Activated T-cell treated with anti-CD3 and anti-CD28 coated beads, Interleukin-2, amount 50 U/mL, for 72 hours (primary cell): ENCODE measurements at places on chromosomes 4 and X. TPM values are rescaled to one million over a fixed set of nuclear protein-coding genes. Genes with fewer than 3 reads are reported as not detected.
A peak's percentile ranks its signal among the peaks of the same experiment; 100 is the strongest.

Gene C4orf50
- total RNA-seq: 0.14 TPM

Gene FHIP1A
- 0.53 TPM for total RNA-seq

Gene IQSEC2
- 0.56 TPM for total RNA-seq

- no peak overlapping the region for H3K27ac ChIP-seq
- no peaks in the 10 kb centered on the region for H3K36me3 ChIP-seq
- peaks cover 15% of the 10 kb centered on the region for H3K27me3 ChIP-seq
- H3K4me3 ChIP-seq: no peak overlapping the region
- no peak for DNase-seq
- H3K4me1 ChIP-seq: no peaks in the 10 kb centered on the region
Measured at GRCh38 chr4:164379694-164380093, 374.2 kb upstream of the SMIM31 start.

GRCh38 chr4:51878431-51878830 lies 35.5 kb downstream of the DCUN1D4 start:
- no peak overlapping the region for H3K27ac ChIP-seq
- H3K27me3 ChIP-seq: no peaks in the 10 kb centered on the region
- no peak overlapping the region for H3K4me3 ChIP-seq
- no peaks in the 10 kb centered on the region for H3K4me1 ChIP-seq
- no peak for DNase-seq

Gene HMX1
- total RNA-seq: not detected

DNA sequence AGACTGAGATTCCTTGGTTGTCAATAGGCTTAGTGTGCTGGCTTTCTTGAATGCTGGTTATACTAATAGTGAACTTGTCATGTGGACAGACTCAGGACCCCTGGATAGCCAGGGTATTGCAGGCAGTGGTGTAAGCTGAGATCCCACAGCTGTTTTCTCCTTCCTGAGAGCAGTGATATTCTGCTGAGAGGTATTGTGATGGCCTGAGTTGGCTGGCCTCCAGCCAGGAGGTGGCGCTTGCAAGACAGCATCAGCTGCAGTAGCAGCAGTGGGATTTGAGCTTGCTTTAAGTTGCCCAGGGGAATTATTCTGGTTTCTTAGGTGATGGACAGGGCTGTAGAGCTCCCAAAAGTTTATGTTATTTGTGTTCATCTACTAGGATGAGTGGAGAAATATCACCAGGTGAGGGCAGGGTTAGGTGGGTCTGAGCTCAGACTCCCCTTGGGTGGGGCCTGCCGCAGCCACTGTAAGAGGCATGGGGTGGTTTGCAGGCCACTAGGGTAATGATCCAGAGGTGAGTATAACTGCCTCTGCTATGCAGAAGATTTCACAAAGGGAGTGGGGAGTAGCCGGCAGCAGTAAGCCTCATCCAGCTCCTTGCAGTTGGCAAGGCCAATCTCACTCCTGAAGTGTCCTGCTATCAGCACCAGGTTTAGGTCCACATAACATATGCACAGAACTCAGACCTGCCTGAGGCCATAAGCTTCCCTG lies 66.2 kb downstream of the IL15 start:
- H3K27ac ChIP-seq: no peak overlapping the region
- no peaks in the 10 kb centered on the region for H3K4me1 ChIP-seq
- no peaks in the 10 kb centered on the region for H3K27me3 ChIP-seq
- DNase-seq: no peak
- H3K36me3 ChIP-seq: no peaks in the 10 kb centered on the region

DNA sequence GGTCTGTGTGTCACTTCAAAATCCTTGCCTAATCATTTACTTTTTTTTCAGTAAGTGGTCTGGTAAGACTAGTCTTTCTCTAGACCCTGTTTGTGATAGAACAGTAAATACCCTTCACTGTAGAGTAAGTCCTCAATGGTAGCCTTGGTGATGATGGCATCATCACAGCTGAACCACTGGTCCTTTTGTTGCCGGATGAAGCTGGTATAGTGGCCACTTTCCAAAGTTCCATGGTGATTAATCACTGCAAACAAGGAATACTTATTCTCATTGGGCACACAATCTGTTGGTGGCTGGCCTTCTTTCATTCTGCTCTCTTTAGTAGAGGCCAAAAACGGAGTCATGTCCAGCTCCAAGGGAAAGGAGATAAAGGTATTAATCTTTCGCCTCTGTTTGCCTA lies 2.9 kb downstream of the USP51 start:
- no peak for DNase-seq
- H3K27me3 ChIP-seq: peaks cover 6% of the 10 kb centered on the region
- no peak overlapping the region for H3K4me3 ChIP-seq
- H3K4me1 ChIP-seq: peaks cover 5% of the 10 kb centered on the region

Gene SHISA3
- 0.41 TPM for total RNA-seq

- H3K27me3 ChIP-seq: no peaks in the 10 kb centered on the region
- H3K36me3 ChIP-seq: no peaks in the 10 kb centered on the region
- no peak overlapping the region for H3K4me3 ChIP-seq
- DNase-seq: no peak
- H3K4me1 ChIP-seq: no peaks in the 10 kb centered on the region
Measured at GRCh38 chr4:141248029-141248428, 27.3 kb downstream of the ZNF330 start.

DNA sequence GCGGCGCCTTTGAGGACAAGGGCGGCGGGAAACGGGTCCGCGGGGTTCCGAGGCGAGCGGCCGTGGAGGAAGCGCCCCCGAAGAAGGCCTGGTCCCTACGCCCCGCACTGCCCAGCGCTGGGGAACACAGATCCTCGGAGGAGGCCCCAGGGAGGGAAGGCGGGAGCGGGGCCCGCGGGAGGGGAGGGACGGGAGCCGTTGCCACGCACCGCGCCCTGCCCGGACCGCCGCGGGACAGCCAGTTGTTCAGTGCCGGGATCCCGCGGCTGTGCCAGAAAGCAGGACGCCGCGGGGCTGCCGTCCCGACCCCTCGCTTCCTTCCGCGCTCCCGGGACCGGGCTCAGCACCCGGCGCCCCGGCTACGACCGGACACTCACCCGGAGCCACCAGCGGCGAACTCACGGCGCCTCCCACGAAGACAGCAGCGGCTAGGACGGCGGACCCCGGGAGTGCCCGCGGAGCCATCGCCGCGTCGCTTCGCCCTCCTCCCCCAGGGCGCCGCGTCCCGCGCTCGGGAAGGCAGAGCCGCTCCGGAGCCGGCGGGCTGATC lies 278 bp downstream of the RELL1 start:
- no peaks in the 10 kb centered on the region for H3K27me3 ChIP-seq
- peak overlapping the region; percentile 96 for H3K27ac ChIP-seq
- peaks cover 4% of the 10 kb centered on the region for H3K36me3 ChIP-seq
- peaks cover 38% of the 10 kb centered on the region for H3K4me1 ChIP-seq
- peak; percentile 61 for DNase-seq
- H3K4me3 ChIP-seq: peak overlapping the region; percentile 85

- H3K27me3 ChIP-seq: no peaks in the 10 kb centered on the region
- H3K27ac ChIP-seq: peak overlapping the region; percentile 93
- H3K36me3 ChIP-seq: no peaks in the 10 kb centered on the region
- peak; percentile 35 for DNase-seq
- H3K4me3 ChIP-seq: peak overlapping the region; percentile 69
- H3K4me1 ChIP-seq: peaks cover 40% of the 10 kb centered on the region
Measured at GRCh38 chr4:153438916-153439756, 27.0 kb upstream of the TMEM131L start.

GRCh38 chr4:40333921-40334352 lies 1.2 kb upstream of the CHRNA9 start:
- H3K36me3 ChIP-seq: no peaks in the 10 kb centered on the region
- H3K4me3 ChIP-seq: no peak overlapping the region
- H3K4me1 ChIP-seq: peaks cover 4% of the 10 kb centered on the region
- H3K27ac ChIP-seq: no peak overlapping the region
- H3K27me3 ChIP-seq: peaks cover 8% of the 10 kb centered on the region

DNA sequence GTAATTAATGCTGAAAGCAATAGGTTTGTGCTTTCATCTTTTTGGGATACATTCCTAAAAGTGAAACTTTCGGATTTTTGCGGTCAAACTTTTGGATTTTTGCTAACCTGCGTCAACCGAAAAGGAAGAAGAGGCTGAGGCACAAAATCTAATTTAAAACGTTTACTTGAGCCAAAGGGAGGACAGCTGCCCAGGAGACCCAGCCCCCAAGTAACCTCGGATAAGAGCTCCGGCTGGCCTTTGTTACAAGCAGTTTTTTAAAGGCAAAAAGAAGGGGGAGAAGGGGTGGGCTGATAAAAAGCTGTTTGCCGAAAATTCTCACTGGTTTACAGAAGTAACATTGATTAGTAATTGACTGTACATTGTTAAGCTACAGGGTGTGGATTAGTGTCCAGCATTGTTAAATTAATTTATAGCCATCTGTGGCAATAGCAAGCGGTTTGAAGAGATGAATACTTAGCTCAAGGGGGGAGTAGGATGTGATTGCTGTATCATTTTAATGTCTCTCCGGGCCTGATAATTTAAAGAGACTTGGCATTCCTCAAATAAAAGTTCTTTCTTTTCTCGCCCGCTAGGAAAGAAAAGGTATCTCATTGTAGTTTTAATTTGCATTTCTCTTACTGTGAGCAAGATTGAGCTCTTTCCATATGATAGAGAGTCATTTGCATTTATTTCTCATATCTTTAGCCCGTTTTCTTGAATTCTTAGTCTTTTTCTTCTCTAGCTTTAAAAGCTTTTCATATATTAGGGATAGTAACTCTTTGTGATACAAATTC lies 59.1 kb upstream of the USP9X start:
- DNase-seq: no peak
- no peak overlapping the region for H3K4me3 ChIP-seq
- peaks cover 38% of the 10 kb centered on the region for H3K27me3 ChIP-seq
- H3K4me1 ChIP-seq: no peaks in the 10 kb centered on the region
- H3K36me3 ChIP-seq: peaks cover 1% of the 10 kb centered on the region
- H3K27ac ChIP-seq: no peak overlapping the region

Gene ASB11
- total RNA-seq: not detected

- H3K27me3 ChIP-seq: peaks cover 29% of the 10 kb centered on the region
- no peak overlapping the region for H3K4me3 ChIP-seq
- H3K36me3 ChIP-seq: peaks cover 5% of the 10 kb centered on the region
- no peak overlapping the region for H3K27ac ChIP-seq
Measured at GRCh38 chrX:13283950-13284546, 35.8 kb downstream of the ATXN3L start.

Gene GPRASP3
- 2.4 TPM for total RNA-seq

DNA sequence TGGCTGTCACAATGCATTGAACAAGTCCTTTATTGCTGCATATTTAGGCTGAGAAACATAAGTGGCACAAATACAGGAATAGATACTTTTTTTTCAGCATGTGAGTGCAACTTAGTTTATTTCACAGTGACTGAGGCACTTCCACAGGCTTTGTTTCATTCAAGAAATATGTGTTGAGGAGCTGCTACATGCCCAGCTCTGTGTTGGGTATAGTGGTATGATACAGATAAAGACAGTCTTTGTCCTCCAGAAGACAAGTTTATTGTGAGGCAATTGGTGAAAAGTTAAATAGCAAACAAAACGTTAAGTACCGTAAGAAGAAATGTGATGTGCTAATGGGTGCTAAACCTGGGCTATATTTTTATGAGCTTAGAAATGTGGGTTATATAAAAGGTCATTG lies 186.4 kb downstream of the SPRY1 start:
- peaks cover 15% of the 10 kb centered on the region for H3K36me3 ChIP-seq
- H3K27ac ChIP-seq: no peak overlapping the region
- no peak overlapping the region for H3K4me3 ChIP-seq
- no peaks in the 10 kb centered on the region for H3K27me3 ChIP-seq
- no peak for DNase-seq

GRCh38 chr4:3615386-3616286 lies 83.4 kb upstream of the LRPAP1 start:
- H3K27ac ChIP-seq: no peak overlapping the region
- no peak overlapping the region for H3K4me3 ChIP-seq

DNA sequence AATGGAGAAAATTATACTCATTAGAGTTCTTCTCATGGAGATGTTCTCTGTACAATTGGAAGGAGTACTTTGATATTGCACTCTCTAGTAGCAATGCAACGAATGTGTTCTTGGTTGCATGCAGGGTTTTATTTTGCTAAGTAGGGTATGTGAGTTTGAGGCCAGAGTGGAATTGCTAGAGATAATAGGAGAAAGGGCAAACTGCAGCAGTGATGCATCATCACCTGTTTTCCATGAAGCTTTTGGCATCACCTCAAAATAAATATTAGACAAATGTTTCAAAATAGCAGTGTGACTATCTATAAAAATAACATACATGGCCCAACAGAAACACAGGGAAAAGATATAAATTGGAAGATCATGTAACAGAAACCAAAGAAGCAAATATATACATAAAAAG lies 93.3 kb downstream of the TIGD2 start:
- H3K4me3 ChIP-seq: no peak overlapping the region
- no peak overlapping the region for H3K27ac ChIP-seq
- no peak for DNase-seq
- H3K27me3 ChIP-seq: no peaks in the 10 kb centered on the region
- no peaks in the 10 kb centered on the region for H3K36me3 ChIP-seq
- H3K4me1 ChIP-seq: no peaks in the 10 kb centered on the region

DNA sequence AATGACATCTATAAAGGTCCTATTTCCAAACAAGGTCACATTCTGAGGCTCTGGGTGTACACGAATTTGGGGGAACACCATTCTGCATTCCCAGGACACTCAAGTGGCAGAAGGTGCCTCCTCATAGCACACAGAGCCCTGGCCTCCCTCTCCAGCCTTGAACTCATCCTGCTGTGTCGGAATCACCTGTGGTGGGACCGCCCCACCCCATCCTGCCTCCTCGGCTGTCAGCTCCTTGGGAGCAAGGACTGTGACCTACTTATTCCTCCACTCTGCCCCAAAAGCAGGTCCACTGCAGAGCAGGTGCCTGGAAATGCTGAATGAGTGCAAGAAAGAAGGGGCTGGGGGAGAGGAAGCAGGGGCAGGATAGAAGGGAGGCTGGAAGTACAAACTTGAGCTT lies 33.5 kb downstream of the HTRA3 start:
- H3K4me1 ChIP-seq: no peaks in the 10 kb centered on the region
- no peak overlapping the region for H3K27ac ChIP-seq
- no peak overlapping the region for H3K4me3 ChIP-seq

- H3K36me3 ChIP-seq: peaks cover 21% of the 10 kb centered on the region
- DNase-seq: no peak
- peaks cover under 1% of the 10 kb centered on the region for H3K4me1 ChIP-seq
- no peak overlapping the region for H3K27ac ChIP-seq
- H3K4me3 ChIP-seq: no peak overlapping the region
- H3K27me3 ChIP-seq: no peaks in the 10 kb centered on the region
Measured at GRCh38 chr4:2824836-2825381, 18.7 kb upstream of the ADD1 start.

Gene CENPE
- total RNA-seq: 60.1 TPM

GRCh38 chrX:21723084-21723483 lies 34.8 kb downstream of the SMPX start:
- no peak for DNase-seq
- H3K36me3 ChIP-seq: no peaks in the 10 kb centered on the region
- no peaks in the 10 kb centered on the region for H3K4me1 ChIP-seq
- H3K4me3 ChIP-seq: no peak overlapping the region
- H3K27ac ChIP-seq: no peak overlapping the region

Gene VSIG4
- 0.22 TPM for total RNA-seq
